AG09309 (cell line): ENCODE measurements at places on chromosomes 16 and 17.

GRCh38 chr16:84603140-84603816, 14.6 kb downstream of the COTL1 start:
- peak; percentile 91 for DNase-seq

DNA sequence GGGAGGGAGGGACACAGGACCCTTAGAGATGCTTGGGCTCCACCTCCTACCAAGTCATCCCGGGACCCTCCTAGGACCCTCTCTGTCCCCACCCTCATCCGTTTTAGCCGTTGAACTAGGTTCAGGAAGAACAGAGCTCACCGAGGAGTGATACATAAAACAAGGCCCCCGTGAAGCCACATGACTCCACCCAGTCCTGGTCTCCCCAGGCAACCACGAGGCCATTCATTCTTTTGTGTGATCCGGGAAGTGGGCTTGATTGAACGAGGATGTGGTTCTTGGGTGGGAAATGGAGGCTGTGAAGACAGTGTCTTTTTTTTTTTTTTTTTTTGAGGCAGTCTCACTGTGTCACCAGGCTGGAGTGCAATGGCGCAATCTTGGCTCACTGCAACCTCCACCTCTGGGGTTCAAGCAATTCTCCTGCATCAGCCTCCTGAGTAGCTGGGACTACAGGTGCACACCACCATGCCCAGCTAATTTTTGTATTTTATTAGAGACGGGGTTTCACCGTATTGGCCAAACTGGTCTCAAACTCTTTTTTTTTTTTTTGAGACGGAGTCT, 14.8 kb downstream of the TRARG1 start:
- DNase-seq: no peak

DNA sequence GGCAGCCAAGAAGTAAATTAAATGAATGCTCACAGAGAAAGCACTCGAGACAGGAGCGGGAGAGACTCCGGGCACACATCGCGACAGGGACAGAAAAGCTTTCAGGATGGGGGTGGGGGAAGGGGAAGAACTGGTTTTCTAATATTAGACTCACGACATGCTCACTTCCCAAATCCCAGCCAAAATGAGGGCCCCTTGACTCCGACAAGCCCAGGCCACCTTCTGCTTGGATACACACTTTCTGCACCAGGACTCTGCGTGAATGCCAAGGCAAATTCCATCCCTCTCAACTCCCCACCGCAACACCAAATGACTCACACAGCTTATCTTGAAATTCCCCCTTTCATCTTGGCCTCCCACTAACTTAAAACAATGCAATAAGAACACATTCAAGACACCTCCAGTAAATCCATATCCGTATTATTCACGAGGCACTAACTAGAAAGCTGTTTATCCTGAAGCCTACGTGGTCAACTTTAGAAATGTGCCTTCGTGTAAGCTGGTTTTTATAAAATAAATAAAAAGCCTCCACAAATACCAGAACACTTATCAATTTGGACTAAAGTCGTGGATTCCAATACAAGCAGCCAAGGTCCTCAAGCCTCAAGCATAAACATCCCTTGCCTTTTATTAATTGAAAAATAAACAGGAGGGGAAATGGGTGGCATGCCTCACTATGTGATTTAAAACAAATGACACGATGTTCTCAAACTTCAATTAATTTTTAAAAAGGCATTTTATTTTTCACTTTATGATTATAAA, 46.1 kb downstream of the NXN start:
- DNase-seq: peak; percentile 95

GRCh38 chr17:48055531-48056245, 7.5 kb downstream of the NFE2L1 start:
- peak; percentile 91 for DNase-seq

DNA sequence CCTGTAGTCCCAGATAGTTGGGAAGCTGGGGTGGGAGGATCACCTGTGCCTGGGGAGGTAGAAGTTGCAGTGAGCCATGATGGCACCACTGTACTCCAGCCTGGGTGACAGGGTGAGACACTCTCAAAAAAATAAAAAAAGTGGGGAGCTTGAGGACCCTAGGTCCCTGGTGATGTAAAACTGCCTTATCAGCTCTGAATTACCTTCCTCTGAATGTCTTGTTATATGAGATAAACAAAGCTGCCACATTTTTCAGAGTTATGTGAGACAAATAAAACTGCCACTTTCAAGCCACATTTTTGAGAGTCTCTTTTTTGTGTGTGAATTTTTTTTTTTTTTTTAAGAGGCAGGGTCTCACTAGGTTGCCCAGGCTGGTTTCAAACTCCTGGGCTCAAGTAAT, 32.0 kb upstream of the B4GALNT2 start:
- DNase-seq: no peak

DNA sequence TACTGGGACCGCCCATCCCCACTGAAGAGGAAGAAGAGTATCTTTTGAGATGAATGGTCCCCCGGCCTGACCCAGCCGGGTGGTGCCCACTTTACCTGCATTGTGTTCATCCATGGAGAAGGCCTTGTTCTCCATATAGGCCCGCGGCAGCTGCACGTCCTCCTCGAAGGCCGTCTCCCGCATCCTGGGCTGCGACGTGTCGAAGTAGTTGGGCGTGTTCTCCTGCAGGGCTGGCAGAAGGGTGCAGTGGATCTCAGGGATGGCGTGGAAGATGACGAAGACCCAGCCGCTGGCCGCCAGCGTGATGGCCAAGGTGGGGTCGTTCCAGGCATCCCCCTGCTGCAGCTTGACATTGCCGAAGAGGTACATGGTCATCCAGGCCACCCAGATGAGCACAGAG, 12.9 kb downstream of the GPRC5B start:
- no peak for DNase-seq

GRCh38 chr17:39870776-39871175, 2.8 kb downstream of the ZPBP2 start:
- no peak for DNase-seq

DNA sequence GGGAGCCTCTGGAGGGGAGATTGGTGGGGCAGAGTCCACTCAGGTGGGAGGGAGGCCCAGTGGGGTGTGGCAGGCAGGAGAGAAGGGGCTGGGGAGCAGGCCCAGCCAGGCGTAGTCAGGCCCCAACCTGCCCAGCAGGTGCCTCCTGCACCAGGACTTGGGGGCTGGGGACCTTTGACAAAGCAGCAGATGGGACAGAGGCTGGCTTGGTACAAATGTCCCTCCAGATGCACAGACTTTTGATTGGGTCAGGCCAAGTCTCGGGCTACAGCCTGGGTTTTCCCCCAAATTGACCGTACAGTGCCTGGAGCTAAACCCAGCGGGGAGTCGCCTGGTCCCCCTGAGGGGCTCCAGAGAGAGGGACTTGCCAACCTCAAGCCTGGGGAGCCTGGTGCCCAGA, 411 bp downstream of the GGT6 start:
- no peak for DNase-seq

GRCh38 chr16:11219178-11219577, 36.8 kb downstream of the SOCS1 start:
- no peak for DNase-seq

DNA sequence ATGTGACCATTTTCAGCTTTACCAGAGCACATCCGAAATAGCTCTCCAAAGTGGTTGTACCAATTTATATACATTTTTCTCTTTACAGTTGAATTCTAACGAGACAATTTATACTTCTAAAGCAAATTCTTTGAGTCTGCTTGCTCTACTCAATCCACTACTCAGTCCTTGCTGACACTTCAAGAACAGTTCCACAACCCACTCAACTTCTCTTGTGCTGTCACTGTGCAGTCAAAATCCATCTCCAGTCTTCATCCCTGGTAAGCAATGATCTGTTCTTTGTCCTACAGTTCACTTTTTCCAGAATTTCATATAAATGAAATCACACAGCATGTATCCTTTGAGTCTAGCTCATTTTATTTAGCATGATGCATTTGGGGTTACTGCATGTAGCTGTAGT, 30.6 kb downstream of the NETO2 start:
- no peak for DNase-seq

DNA sequence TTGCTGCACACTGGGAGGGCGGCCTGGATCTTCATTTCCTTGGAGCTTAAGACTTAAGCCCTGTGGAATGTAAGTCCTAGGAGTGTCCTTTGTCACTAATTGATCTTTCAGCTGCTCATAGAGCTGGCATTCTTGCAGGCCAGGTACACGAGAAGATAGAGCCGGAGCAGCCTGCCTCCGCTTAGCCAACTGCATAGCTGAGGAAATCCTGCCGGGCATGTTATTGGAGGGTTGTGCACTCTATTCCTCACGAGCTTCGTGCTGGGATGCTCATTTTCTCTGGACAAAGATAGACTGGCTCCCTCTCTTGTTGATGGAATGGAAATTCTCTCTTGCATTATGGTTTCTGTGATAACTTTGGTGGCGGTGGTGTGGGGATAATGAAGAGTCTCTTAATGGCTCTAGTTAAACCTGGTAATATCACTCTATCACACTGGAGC, 76.9 kb downstream of the RPA1 start:
- DNase-seq: no peak

DNA sequence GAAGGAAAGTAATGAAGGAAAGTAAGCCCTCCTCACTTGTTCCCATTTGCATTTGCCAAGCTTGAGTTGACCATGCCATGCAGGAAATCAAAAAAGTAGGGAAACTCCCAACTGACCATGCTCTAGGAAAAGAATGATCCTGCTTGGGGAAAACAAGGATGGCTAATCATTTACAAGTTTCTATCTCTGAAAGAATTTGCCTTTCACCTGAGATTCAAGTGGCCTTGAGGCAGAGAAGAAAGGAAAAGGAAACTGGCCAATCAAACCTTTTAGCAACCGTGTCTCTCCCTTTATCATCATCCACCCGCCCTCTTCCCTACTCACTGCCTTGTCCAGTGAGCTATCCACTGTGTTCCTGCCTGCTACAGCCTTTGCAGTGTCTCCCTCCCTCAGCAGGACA, 757.2 kb upstream of the SOX9 start:
- DNase-seq: no peak

- DNase-seq: no peak
Measured at GRCh38 chr17:19390951-19391350, 4.0 kb upstream of the MFAP4 start.

- DNase-seq: no peak
Measured at GRCh38 chr16:88651276-88651988, 579 bp upstream of the CYBA start.
